Foreskin melanocyte (primary cell): ENCODE measurements at places on chromosomes 1 and 21.

DNA sequence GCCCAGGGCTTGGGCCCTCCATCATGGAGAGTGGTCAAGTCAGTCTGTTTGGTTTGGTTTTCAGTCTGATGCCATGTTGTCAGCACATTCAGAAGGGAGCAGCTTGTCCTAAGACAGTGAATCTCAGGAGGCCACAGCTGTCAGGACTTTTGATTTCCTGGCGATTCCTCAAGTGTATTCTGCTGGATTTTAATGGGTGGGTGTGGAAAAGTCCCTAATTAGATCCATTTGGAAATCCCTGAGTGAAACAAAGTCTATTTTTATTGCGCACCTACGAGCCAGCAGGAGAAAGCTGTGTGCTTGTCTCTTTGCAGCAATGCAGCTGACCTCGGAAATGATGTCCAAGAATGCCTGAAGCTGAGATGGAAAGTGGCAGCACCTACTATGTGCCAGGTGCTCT lies 21.6 kb upstream of the FHAD1 start:
- DNase-seq = no peak

DNA sequence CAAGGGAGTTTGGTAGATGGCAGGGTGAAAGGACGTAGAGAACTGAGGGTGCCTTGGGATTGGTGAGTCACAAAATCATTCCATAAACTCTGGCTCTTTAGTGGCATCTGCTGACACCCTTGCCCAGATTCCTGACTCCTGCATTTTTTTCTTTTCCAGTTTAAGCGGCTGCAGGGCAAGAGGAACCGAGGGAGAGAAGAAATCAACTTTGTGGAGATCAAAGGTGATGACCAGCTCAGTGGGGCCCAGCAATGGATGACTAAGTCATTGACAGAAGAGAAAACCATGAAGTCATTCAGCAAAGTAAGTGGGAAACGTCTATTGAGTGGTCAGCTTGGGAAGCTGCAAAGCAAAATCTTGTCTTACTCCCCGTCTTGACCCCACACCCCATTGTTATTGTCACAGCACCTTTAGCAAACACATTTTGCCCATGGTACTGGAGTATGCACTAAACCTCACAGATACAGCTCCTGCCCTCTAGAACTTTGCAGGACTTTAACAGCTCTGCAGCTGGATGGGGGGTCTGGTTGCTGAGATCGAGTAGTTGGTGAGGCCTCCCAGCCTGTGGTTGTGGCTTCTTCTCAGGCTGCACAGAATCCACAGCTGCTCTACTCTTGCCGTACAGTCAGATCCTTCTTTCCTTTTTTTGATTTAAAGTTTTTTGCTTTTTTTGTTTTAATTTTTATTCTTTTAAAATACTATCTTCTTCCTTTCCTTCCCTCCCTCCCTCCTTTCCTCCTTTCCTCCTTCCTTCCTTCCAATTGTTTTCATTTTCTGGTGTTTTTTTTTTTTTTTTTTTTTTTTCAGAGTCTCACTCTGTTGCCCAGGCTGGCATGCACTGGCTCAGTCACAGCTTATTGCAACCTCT lies 21.9 kb downstream of the SH2D2A start:
- DNase-seq = no peak

- DNase-seq = no peak
Measured at GRCh38 chr21:37146320-37147235, 73.5 kb downstream of the TTC3 start.

GRCh38 chr21:37915497-37915911 lies 753 bp downstream of the KCNJ6 start:
- no peak for DNase-seq

GRCh38 chr1:85884372-85885035 lies 176.3 kb upstream of the ZNHIT6 start:
- DNase-seq = peak; percentile 17

DNA sequence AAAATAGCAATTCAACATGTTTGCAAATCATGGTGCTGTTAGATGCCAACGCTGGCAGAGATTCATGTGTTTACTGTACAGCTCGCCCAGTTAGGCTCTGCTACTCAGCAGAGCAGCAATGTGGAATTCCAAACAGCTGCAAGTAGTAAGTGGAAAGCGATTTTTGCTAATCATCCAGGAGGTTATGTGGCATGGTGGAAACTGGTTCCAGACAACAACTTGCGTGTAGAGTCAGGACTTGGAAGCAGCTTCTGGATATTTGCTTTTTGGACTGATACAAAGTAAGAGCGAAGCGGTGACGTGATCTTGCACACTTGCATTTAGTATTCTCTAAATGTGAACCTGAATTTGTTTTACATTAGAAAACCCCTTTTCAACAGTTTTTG lies 27.1 kb upstream of the HHAT start:
- no peak for DNase-seq

DNA sequence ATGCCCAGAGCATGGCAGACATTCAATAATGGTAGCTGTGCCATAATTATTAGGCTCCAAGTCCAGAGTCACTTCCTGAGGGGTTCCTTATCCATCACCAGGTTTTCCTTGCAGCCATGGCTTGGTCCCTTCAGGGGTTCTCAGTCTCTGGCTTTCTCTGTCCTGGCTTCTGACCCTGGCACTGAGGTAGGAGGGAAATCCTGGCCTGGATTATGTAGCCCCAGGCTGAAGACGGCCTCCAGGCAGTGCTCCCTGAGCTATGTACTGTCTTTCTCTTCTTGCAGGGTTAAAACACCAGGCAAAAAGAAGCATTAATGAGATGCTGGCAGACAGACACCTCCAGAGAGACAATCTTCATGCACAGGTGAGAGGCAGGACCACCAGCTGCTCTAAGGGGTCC lies 9.5 kb upstream of the PADI3 start:
- DNase-seq = peak; percentile 50

- no peak for DNase-seq
Measured at GRCh38 chr1:110612060-110612745, 6.0 kb upstream of the KCNA2 start.

GRCh38 chr1:36752891-36753361 lies 270.2 kb upstream of the CSF3R start:
- no peak for DNase-seq

DNA sequence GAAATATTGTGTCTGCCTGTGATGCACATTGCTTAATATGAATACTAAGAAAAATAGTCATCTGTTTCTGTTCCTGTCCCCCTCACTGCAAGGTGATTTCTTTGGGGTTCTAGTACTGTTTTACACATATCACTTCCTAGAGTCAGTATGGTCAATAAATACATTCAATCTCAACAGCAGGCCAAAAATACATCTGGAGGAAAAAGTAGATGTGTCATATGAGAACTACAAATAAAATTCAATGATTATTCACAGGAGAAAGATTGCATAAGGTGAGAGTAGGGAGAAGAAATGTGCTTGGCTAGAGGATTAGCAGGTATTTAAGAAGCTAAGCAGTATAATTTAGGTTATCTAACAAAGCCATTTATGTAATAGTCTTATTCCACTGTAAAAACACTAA lies 45.3 kb upstream of the SAMSN1 start:
- DNase-seq = no peak

GRCh38 chr1:171999756-172000155 lies 158.5 kb downstream of the DNM3 start:
- no peak for DNase-seq

- DNase-seq = no peak
Measured at GRCh38 chr1:160049101-160049500, 17.3 kb upstream of the PIGM start.
